Left cardiac atrium (tissue), 4 donors: ENCODE measurements at places on chromosomes 12 and 14.

DNA sequence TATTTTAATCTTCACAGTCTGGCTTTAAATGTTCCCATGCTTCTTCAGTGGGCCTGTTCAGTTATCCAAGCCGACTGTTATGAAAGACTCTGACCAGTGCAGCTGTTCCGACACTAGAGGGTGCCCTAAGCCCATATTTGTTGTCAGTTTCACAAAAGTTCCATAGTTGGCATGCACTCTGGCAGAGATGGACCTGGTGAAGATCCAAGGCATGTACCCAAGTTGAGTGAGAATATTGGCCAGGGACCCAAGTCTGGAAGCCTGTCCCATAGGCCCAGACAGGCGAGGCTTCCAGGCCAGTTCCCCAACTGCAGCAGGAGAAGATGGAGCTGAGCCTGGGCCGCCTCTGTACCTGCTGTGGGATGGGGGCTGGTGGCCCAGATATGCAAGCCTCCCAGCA is 27.4 kb upstream of the GUCY2C start:
- DNase-seq, result peak; percentile 51

- DNase-seq, result no peak
Observed at GRCh38 chr12:108605000-108605689, 7.3 kb upstream of the TMEM119 start.

- DNase-seq, result no peak
Observed at GRCh38 chr12:130280742-130281141, 56.9 kb upstream of the PIWIL1 start.

- no peak for DNase-seq
Observed at GRCh38 chr14:60506010-60506409, 2.9 kb upstream of the SIX6 start.

- DNase-seq, result no peak
Observed at GRCh38 chr12:117046011-117046369, 53.2 kb downstream of the TESC start.

DNA sequence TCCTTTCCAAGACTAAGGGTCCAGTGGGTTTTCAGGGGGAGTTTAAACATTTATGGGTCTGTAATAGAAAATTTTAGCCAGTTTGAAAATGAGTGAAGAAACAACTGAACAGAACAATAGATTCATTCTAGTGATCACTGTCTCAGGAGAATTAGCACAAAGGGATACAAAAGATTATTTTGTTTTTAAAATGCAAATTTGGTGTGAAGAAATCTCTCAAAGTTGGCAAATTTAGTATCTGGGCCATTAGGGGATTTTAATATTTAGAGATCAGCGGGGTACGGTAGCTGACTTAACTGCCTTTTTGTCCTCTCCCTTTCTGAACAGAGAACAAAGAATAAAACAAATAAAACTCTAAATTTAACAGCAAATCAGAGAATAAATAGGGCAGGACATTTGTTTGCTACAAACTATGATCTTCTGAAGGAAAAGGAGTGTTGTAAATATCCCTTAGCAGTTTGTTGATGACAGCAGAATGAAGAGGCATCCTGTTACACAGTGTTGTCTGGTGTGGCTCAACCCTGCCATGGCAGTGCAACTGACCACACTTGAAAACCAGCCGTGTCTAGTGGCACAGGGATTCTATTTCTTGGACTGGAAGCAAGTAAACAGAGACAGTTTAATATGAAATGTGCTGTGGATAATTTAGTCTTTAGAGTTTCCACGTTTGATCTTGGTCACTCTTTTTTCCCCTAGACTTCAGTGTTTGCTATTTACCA is 46.3 kb upstream of the LRTM2 start:
- no peak for DNase-seq

DNA sequence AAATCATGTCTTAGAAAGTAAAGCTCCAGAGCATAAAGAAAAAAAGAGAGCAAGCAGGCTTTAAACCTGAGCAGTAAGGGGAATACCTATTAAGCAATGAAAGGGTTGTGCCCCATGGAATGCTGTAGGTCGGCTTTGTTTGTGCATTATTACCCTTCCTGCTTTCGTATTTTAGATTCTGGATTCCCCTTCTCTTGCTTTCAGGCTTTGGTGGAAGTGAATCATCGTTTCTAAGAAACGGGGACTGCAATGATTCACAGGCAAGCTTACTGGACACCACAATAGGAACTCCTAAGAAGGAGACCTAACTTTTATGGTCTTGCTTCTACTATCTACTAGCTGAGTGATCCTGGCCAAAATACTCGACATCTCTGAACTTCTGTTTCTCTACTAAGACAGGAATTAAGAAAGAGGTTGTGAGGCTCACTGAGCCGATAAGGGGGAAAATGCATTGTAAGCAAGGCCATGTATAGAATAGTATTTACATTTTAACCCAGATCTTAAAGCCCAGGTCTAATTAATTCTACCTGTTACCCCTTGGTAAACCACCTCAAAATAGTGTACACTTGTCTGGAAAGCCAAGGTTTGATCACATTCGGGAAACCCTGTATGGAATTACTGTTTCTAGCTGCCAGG is 1.2 kb upstream of the BMAL2 start:
- DNase-seq, result no peak

- peak; percentile 84 for DNase-seq
Observed at GRCh38 chr14:103520657-103521437, 1.8 kb downstream of the CKB start.

DNA sequence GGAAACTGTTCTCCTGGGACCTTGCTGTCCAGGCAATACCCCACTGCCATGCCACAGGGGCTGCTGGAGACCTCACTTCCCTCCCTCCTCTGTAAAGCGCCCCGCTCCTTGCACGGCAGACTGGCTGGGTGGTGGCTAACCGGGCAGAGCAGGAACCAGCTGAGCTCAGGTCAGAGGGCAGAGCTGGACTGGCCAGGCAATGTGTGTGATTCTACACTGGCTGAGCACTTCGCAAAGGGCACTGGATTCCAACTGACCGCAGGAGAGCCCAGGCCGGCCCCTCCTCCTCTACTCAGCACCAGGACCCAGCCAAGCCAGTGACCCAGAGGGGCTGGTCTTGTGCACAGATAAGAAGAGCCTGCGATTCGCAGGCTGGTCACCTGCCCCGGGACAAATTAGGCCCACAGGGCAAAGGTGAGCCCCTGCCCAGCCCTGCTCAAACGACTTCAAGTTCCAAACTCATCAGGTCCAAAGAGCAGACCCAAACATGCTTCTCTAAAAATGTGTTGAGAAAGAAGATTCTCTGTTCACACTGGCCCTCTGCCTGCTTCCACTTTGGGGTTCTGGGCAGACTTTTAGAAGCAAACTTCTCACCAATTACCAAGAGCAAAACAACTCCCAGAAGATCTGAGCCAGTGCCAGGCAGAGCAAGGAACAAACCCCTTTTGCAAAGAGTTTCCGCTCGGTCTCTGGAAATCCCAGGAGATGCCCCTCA is 54.9 kb upstream of the DIO3 start:
- DNase-seq, result peak; percentile 21

- no peak for DNase-seq
Observed at GRCh38 chr12:18446061-18446644, 184.8 kb downstream of the PIK3C2G start.

GRCh38 chr12:46371718-46372543 is 642 bp downstream of the SLC38A2 start:
- DNase-seq, result peak; percentile 75

GRCh38 chr12:127165567-127166392 is 1101.2 kb upstream of the TMEM132C start:
- peak; percentile 91 for DNase-seq

GRCh38 chr12:9381619-9382018 is 173.4 kb upstream of the PZP start:
- DNase-seq, result no peak

DNA sequence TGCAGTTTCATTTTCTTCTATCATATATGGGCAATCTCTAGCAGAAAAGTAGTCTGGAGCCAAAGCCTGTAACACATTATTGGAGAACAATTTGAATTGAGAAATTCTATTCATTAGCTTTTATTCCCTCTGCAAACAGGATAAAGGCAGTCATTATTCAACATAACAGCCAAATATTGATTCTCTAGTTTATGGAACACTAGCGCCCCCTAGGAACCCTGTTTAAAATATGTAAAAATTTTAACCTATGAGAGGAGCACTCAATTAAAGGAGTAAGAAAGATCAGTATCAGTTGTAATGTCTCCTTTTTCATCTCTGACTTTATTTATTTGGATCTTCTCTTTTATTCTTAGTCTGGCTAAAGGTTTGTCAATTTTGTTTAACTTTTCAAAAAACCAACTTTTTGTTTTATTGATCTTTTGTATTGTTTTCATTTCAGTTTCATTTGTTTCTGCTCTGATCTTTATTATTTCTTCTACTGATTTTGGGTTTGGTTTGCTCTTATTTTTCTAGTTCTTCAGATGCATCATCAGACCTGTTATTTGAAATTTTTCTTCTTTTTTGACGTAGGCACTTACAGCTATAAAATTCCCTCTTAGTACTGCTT is 4.8 kb upstream of the LMNTD1 start:
- no peak for DNase-seq

DNA sequence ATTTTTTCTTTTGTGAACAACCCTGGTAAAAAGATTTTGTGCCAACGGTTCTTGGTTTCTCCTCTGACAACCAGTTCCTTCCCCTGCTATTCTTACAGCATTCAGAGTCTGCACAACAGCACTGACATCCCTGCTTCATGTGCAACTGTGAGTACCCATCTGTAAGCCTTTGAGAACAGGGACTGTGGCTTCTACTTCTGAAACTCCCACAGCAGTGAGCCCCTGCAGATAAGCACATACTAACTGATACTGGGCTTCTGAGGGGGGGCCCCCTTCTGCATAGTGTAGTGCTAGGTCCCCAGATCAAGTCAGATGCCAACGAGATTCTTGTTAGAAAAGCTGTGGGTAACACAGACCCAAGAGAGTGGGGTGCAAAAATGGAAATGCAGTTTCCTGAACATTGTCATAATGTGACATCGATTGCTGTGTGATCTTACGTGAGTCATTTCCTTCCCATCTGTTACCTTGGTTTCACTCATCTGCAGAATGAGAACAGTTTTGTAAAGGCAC is 11.1 kb upstream of the NINJ2 start:
- DNase-seq, result no peak
